Kidney epithelial cell (primary cell): ENCODE measurements at places on chromosomes 11 and 22.

DNA sequence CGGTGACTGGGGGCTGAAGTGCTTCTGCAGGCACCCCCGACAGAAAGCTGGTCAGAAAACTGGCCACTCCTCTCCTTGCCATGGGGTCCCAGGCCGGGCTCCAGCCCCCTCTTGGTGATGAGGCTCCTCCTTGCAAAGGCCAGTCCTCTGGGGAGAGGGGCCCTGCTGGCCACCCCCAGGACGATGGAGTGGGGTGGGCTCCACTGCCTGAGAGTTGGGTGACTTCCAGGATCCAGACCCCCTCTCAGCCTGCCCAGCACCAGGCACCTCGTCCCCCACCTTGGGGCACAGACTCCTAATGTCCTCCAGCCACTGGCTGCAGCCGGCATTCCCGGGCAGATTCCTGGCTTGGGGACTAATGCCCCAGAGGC, 441 bp upstream of the RPS6KA4 start:
- DNase-seq = no peak

GRCh38 chr11:95228081-95228749, 2.8 kb downstream of the SESN3 start:
- no peak for DNase-seq

DNA sequence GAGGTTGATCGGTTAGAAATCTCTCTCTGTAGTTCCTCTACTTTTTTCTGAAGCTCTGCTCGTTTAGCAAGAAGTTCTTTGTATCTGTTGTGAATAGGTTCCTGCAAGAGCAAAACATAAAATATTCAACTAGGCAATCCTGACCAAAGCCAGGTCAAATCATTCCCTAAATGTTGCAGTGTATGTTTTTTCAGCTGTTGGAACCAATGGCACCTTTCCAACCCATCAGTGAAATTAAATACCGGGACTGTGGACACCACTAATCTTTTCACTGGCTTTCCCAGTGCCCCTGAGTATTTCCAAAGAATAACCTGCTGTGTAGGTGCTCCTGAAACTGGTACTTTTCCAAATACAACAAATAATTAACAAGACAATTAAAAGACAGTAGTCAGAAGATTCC, 45.1 kb downstream of the CEP57 start:
- no peak for DNase-seq

- DNase-seq = no peak
These were observed 78.9 kb downstream of the PDE2A start for GRCh38 chr11:72595292-72595684.

DNA sequence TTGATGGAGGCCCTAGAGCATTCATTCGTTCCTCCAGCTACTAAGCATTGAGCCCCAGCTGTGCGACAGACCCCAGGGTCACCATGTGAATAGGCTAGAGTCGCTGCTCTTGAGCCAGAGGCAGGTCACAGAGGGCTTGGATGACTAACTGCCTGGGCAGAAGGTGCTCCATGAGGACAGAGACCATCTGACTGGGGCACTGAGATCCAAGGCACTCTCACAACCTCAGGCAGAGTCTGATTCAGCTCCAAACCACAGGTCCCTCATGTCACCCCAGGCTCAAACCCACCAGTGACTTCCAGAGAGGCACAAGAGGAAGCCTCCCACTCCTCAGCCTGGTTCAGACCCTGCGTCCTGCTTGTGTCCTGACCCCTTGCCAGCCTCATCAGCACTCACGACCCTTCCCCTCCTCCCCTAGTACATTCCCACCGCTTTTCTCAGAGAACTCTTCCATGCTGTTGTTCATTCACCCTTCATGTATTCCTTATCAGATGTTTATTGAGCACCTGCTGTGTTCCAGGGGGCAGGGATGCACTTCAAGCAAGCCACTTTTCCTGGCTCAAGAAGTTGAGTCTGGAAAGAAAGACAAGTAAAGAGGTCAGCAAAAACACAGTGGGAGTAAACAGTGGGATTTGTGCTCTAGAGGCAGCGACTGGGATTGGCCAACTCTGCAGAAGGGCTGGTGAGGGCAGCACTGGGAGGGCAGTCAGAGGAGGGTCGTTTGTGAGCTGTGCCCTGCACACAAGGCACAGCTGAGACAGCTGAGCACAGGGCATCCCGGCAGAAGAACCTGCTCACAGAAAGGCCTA, 9.3 kb downstream of the OAF start:
- DNase-seq = no peak
